Aorta (tissue), 5 donors: ENCODE measurements at places on chromosomes 11 and 22. TPM values are rescaled to one million over a fixed set of nuclear protein-coding genes. Genes with fewer than 3 reads are reported as not detected.

DNA sequence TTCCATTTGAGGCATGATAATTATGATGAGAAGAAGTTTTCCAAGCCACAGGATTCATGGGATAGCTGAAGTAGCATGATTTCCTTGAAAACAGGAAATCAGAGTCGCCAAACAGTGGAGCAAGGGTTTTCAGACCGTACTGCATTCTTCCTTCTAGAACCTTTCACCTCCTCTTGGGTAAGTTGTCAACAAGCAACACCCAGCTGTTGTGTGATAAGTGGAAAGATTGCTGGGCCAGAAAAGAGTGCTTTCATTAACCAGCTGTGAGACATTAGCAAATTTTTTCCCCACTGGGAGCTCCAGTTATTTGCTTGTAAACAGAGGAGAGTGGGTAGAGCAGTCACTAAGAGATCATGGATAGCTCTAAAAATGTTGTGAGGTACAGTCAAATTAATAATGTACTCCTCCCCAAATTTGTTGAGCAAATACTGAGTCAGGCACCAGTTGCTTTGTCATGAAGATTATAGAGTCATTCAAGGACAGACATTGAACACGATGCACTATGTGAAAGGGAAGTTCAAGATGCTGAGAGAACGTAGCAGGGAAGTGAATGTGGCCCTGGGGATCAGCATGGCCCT lies 11.7 kb upstream of the MPEG1 start:
- no peak overlapping the region for H3K4me3 ChIP-seq
- H3K4me1 ChIP-seq = no peaks in the 10 kb centered on the region
- H3K27ac ChIP-seq = no peak overlapping the region
- no peak for DNase-seq
- no peaks in the 10 kb centered on the region for H3K36me3 ChIP-seq

- no peaks in the 10 kb centered on the region for H3K27me3 ChIP-seq
- no peaks in the 10 kb centered on the region for H3K4me1 ChIP-seq
- no peak overlapping the region for H3K27ac ChIP-seq
- H3K4me3 ChIP-seq = no peak overlapping the region
Measured at GRCh38 chr22:36411589-36412258, 24.0 kb upstream of the MYH9 start.

DNA sequence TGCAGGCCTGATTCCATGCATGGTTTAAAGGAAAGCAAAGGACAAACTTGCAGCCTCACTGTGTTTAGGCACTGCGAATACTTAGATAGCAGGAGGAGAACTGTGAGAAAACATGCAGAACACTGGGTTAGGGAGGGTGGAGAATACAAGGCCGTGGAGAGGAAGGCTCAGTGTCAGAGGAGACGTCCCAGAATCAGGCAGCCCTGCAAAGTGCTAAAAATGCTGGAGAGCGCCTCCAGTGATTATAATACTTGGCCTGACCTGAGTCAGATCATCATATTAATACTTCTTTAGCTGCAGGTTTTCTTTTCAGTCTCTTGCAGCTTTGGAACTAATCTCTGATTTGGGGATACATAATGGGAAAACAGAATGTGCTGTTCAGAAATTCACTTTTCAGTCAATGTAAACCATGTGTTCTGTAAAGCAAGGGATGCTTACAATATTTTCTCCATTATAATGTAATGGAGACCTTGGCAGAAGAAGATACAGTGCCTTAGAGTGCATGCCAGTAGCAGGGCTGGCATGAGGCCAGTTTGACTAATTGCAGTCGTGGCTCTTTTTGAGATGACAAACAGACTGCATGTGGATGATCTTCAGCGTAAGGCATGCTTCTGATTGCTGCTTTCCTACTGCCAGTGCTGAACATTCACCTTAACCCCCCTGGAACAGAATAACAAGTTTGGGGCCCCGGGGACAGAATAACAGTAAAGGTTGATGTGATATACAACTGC lies 16.8 kb downstream of the EXT2 start:
- H3K4me1 ChIP-seq = no peaks in the 10 kb centered on the region
- peaks cover 8% of the 10 kb centered on the region for H3K36me3 ChIP-seq
- no peak overlapping the region for H3K4me3 ChIP-seq
- no peaks in the 10 kb centered on the region for H3K27me3 ChIP-seq
- no peak for DNase-seq

GRCh38 chr22:20438427-20438677 lies 727 bp upstream of the SCARF2 start:
- H3K4me3 ChIP-seq = peak overlapping the region; percentile 67
- no peaks in the 10 kb centered on the region for H3K27me3 ChIP-seq
- H3K4me1 ChIP-seq = no peaks in the 10 kb centered on the region
- peak overlapping the region; percentile 41 for H3K27ac ChIP-seq

GRCh38 chr11:124837491-124837856 lies 27.8 kb upstream of the ROBO3 start:
- no peak overlapping the region for H3K4me3 ChIP-seq
- H3K27me3 ChIP-seq = no peaks in the 10 kb centered on the region
- H3K27ac ChIP-seq = no peak overlapping the region
- DNase-seq = no peak
- no peaks in the 10 kb centered on the region for H3K4me1 ChIP-seq

GRCh38 chr11:68340003-68340767 lies 27.8 kb downstream of the LRP5 start:
- H3K36me3 ChIP-seq = no peaks in the 10 kb centered on the region
- no peak overlapping the region for H3K4me3 ChIP-seq
- peaks cover 4% of the 10 kb centered on the region for H3K4me1 ChIP-seq
- DNase-seq = no peak
- no peak overlapping the region for H3K27ac ChIP-seq

DNA sequence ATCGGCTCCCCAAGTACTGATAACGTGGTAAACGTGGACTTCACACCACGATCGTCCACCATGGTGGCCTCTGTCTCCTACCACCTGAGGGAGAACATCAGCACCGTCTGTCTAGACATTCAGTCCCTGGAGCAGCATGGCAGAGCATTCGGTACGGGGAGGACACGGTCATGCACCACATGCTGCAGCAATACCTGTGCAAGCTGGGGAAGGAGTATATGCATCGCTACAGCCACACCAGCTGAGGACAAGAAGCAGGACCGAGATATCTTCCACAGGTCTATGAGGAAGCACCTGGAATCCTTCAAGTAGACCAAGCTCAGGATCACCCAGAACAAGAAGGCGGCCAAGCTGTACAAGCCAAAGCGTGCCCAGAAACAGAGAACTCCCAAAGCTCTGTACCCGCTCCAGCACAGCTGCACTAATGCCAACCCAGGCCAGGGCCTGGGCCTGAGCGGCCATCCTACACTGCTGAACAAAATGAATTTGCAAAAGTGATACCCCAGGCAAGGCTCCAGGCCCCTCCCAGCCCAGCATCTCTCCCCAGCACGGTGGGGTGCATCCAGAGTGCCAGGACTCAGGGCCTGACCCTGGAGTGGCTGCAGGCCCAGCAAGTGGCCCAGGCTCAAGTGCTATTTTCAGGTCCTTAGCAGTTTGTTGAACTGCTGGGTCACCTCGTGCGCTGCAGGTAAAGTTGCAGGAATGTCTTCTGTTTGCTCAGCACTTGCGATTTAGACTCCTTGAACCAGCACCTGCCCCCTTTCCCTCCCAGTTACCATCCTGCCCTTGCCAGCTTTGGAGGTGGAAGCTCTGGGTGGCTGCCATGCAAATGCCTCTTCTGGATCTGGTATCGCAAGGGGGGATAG lies 119.3 kb upstream of the SERPIND1 start:
- DNase-seq = no peak
- H3K27ac ChIP-seq = no peak overlapping the region
- no peaks in the 10 kb centered on the region for H3K36me3 ChIP-seq
- H3K4me1 ChIP-seq = no peaks in the 10 kb centered on the region

DNA sequence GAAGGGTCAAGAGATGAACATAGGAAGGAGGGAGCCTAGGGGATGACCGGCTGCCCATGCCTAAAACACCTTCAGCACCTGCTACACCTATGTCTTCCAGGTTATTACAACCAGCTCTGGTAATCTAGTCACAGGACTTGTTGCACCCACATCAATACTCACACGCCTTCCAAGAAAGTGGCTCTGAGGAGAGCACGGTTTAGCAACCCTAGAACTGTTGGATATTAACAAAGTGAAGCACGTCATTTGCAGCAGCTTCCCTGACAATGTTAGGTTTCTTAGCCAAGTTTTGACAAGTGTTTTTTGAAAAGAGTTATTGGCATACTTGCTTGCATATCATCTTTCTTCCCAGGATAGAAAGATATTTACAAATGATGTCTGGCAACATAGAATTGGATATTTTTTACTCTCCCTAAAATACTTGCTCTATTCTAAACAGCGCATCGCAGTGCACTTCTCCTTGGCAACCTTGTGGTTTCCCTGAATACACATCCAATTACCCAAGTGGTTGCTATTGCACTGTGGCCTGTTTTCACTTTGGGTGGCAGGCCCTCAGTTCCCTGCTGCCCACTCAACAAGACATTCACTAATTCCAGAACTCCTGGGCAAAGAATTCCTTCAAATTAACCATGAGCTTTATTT lies 94.3 kb upstream of the ARHGAP42 start:
- no peaks in the 10 kb centered on the region for H3K27me3 ChIP-seq
- DNase-seq = no peak
- H3K27ac ChIP-seq = no peak overlapping the region
- H3K36me3 ChIP-seq = no peaks in the 10 kb centered on the region
- no peaks in the 10 kb centered on the region for H3K4me1 ChIP-seq

DNA sequence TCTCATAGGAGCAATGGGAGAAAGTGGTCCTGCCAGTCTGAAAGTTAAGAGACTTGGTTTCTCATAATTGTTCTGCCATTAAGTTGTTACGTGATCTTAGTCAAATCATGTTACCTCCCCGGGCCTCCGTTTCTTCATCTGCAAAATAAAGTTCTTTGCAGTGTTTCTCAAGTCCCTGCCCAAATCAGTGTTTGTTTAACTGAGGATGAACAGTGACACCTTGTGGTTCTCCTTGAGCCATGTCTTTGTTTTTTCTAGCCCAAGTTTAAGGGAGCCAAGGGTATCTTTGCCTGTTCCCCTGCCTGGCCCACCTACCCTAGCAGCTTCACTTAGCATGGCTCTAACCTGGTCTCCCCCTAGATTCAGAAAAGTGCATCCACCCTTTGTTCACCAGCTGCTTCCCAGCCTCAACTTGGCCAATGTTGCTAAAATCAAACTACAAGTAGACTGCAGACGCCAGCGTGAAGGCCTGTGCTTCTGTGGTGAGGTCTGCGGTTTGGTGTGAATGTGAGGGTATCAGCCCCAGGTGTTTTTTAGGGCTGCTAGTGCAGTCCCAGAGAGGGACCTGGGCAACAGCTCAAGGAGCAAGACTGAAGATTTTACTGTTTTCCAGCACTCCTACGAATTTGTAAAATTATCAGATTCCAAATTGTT lies 35.5 kb downstream of the FZD4 start:
- H3K4me3 ChIP-seq = no peak overlapping the region
- no peak for DNase-seq
- H3K27ac ChIP-seq = peak overlapping the region; percentile 97

GRCh38 chr11:65003282-65003681 lies 6.5 kb upstream of the BATF2 start:
- H3K27me3 ChIP-seq = no peaks in the 10 kb centered on the region
- H3K4me1 ChIP-seq = no peaks in the 10 kb centered on the region
- no peak overlapping the region for H3K27ac ChIP-seq
- H3K4me3 ChIP-seq = no peak overlapping the region

GRCh38 chr11:2481253-2481652 lies 36.4 kb downstream of the KCNQ1 start:
- no peak overlapping the region for H3K27ac ChIP-seq
- no peak overlapping the region for H3K4me3 ChIP-seq
- H3K4me1 ChIP-seq = no peaks in the 10 kb centered on the region
- DNase-seq = no peak

- H3K4me3 ChIP-seq = no peak overlapping the region
- DNase-seq = peak; percentile 30
- H3K27me3 ChIP-seq = no peaks in the 10 kb centered on the region
- H3K36me3 ChIP-seq = no peaks in the 10 kb centered on the region
- H3K27ac ChIP-seq = no peak overlapping the region
Measured at GRCh38 chr11:73215191-73216134, 2.6 kb upstream of the P2RY2 start.

- H3K4me3 ChIP-seq = peak overlapping the region; percentile 66
- peak overlapping the region; percentile 19 for H3K27ac ChIP-seq
- no peaks in the 10 kb centered on the region for H3K27me3 ChIP-seq
- no peaks in the 10 kb centered on the region for H3K4me1 ChIP-seq
Measured at GRCh38 chr11:64742087-64742888, 1.7 kb downstream of the RASGRP2 start.

DNA sequence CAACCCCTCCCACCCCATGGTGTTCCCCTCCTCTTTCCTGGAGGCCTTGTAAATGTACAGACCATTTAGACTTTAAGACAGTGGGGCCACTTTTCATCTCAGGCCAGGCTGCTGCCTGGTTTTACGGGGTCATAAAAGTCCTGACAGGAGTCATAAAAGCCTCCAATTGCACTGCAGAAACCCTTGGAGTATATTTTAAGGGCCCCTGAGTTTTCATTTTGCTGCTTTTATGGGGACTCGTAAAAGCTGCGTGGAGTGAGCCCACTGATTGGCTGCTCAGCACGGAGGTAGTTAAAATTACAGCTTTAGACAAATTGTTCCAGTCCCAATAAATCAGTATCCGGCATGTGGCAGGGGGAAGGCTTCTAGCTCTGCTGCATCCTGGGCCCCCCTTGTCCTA lies 627.6 kb downstream of the NTM start:
- no peak for DNase-seq
- no peaks in the 10 kb centered on the region for H3K36me3 ChIP-seq
- no peaks in the 10 kb centered on the region for H3K4me1 ChIP-seq
- no peak overlapping the region for H3K4me3 ChIP-seq

The MYOD1 gene
- total RNA-seq = not detected

The CNGA4 gene
- total RNA-seq = 0.33 TPM

The RRAS2 gene
- total RNA-seq = 46.7 TPM

The TLCD5 gene
- 7.9 TPM for total RNA-seq

The KIF18A gene
- total RNA-seq = 1.0 TPM
